ENCODE measurements at places on chromosomes 13 and 19.
A peak's percentile ranks its signal among the peaks of the same experiment; 100 is the strongest.

DNA sequence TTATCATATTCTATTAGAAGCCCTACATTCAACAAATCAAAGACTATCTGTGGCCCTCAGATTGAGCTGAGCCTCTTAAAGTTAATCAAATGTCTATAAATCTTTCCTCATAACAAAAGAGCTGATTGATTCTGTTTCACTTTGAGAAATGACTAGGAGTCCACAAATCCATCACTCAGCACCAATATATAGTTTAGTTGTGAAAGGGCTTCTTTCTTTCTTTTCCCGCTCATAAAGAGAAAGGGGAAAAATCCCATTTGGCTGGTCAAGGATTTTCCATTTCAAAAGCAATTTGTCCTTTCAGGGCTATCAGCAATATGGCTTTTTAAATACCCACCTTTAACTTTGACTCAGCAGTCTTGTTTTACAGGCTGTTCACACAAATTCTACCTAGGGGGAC, 408.5 kb upstream of the PCDH20 start:
- no peak for DNase-seq

DNA sequence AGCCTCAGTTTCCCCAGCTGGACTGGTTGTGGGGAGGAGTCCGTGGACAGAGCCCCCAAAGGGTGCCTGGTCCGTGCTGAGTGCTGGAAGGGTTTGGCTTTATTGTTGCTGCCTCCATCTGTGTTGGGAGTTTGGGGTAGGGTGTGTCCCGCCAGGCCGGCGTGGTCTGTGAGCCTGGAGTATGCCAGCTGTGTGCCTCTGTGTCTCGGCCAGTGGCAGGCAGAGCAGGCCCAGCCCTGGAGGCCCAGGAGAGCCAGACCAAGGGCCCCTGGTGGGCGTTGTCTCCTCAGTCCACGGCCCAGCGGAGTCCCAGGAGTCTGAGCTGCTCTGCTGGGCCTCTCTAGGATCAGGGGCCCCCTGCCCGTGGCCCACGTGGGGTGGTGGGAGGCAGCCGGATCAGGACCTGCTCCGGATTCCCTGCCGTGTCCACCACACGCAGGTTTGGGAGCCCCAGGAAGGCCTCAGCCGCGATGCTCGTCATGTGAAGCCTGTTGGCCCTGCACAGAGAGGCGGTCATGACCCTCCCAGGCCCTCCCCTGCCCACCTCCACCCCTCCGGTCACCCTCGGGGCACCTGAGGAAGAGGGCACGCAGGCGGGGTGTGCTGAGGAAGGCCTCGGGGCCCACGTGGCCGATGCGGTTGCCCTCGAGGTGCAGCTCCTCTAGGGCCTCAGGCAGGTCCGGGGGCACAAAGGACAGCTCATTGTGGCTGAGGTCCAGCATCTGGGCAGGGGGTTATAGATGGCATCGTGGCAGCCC, 6.6 kb downstream of the PODNL1 start:
- DNase-seq: peak; percentile 4

DNA sequence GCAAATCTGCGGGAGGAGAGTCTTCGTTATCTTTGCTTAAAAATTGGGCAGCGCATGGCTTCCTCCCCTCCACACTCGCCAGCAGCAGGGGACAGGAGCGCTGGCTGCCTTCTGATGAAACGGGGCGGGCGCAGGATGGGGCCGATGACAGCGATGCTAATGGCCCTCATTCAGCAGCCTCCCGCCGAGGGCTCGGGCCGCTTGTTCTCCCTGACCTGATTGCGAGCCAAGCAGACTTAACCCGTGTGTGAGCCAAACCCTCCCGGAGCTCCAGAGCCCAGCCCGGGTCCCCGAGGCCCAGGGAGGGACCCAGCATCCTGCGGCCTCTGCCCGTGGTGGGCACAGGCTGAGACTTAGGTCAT, 90.3 kb downstream of the KDM4B start:
- no peak for DNase-seq

DNA sequence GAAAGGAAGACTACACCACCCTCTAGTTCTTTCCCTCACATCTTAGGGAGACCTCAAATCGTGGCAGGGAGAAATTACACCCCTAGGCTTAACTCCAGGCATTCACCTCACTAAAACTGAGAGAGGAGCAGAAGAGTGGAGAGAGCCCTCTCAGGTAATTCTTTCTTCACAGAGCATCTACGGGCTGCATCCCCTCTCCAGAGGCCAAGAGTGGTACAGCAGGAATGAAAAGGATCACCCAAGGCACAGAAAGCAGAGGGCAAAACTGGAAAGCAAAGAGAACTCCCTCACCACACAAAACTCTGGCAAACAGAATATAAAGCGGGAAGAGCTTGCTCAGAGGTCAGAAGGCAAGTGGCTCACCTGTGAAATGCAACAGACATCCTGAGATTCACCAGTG, 661.2 kb downstream of the TBC1D4 start:
- DNase-seq: no peak

DNA sequence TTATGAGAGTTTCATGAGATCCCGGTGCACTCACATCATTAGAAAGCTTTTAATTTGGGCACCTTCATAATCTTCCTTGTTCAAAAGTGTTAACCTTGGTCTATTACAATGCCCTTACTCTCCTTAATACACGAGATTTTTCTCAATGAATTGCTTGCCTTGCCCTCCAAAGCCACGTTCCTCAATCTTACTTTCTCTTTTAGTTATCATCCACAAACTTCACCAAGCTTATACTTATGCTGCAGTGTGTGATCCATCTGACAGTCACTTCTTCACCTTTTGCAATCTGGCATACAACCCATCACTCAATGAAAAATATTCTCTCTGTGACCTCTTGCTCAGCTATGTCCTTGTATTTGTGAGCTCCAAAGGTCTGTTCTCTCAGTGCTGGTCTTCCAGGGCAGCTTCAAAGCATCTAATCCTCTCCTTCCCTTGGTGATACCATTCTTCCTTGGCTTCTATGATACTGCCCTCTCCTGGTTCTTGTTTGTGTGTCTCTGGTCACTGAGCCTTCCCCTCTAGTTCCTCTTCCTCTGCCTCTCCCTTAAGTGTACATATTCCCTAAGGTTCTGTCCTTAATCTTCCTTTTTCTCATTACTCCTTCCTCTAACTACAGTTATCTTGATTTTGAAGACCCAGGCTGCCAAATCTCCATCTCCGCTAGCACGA, 202.2 kb upstream of the STARD13 start:
- DNase-seq: peak; percentile 50

- peak; percentile 8 for DNase-seq
Observed at GRCh38 chr13:48531416-48532255, 1.2 kb downstream of the RCBTB2 start.

- no peak for DNase-seq
Observed at GRCh38 chr13:51048616-51049015, 62.5 kb downstream of the C13orf42 start.

GRCh38 chr19:41351339-41352245, 2.1 kb downstream of the TGFB1 start:
- peak; percentile 94 for DNase-seq

- no peak for DNase-seq
Observed at GRCh38 chr19:43490759-43491158, 13.8 kb downstream of the PHLDB3 start.

- no peak for DNase-seq
Observed at GRCh38 chr13:96860882-96861281, 133.4 kb downstream of the OXGR1 start.

- no peak for DNase-seq
Observed at GRCh38 chr13:31860002-31860401, 120.7 kb downstream of the RXFP2 start.

DNA sequence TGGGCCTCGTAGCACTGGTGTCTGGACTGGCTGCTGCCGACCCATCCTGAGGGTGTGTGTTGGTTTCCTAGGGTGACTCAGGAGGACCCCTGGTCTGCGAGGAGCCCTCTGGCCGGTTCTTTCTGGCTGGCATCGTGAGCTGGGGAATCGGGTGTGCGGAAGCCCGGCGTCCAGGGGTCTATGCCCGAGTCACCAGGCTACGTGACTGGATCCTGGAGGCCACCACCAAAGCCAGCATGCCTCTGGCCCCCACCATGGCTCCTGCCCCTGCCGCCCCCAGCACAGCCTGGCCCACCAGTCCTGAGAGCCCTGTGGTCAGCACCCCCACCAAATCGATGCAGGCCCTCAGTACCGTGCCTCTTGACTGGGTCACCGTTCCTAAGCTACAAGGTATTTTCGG, 13.8 kb downstream of the TIMM13 start:
- DNase-seq: no peak

DNA sequence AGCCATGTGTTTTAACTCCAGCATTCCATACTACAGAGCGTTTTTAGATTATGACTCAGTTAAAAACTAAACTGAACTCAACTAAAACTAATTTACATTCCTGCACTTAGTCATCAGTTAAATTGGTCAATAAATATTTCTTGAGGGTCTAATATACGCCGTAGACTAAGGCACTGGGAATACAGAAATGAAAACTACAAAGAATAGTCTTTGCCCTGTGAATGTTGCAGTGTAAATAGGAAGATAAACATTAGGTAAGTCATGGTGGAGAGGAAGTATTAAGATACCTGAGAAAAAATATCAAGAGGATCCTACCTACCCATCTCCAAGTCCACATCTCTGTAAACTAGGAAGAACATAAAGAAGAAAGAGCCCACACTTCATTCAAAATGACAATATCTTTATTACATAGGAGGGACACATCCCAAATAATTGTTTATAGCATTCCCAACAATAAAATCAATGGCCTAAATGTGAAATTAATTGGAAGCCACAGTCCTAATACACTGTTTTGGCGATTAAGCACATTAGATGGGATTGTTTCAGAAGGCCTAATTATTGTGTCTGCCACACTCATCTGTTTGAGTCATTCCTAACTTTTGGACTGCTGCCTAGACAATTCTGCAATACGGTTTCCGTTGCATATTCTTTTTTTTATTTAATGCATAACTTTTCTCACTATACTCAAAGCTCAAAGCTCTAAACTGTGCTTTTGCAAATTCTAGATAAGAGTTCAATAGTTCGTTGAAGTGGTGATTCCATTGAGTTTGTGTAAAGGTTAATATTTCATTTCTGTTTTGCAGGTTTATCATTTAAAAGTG, 52.9 kb downstream of the MBNL2 start:
- peak; percentile 57 for DNase-seq

DNA sequence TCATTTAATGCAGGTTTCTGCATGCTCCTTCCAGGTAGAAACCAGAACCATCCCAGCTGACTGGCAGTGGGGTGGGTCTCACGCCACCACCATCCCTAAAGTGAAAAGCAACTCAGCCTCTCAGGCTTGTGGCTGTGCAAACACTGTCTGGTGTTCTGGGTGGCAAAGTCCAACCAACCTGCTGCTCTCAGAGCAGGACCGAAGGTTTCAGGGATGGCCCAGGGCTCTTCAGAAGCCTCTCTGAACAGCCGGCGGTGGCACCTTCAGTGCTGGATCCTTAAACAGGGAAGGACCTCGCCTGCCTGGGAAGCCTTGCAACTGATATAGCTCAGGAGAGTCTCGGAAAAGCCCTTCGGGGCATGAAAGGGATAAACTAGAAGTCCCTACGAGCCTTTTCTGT, 100.8 kb downstream of the COL4A1 start:
- DNase-seq: no peak

GRCh38 chr19:57802269-57802668, 12.4 kb downstream of the ZNF552 start:
- no peak for DNase-seq

DNA sequence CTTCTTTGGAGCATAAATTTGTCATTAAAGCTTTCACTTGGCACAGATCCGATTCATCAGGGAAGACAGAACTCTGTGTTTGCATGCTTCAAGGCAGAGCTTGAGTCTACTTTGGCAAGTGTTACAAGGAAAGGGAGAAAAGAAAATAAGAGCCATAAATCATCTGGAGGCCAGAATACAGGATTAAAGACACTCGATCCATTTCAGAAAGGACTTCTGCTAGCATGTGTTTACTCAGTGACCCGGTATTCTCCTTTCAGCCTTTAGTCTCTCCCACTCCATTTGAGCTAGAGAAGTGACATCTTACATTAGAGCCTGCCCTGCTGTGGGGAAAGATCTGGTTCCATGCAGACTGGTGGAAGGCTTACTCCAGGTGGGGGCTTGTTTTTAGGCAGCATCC, 306.4 kb downstream of the KLF5 start:
- DNase-seq: no peak

DNA sequence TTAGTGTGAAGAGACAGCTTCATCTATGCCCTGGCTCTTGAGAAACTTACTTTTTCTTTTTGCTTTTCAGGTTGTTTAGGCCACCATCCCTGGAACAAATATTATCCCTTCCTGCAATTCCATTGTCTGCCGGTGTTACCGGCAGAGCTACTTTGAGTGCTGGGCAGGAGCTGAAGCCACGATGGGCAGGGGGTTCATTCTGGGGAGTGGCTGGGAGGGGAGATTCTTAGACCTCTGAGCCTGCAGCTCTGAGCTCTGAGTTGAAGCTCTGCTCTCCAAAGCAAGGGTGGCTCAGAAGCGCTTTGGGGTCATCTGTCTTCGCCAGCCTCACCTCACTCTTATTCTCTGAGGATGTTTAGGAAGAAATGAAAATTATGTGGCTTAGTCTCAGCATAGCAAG, 1066.6 kb upstream of the SLC10A2 start:
- DNase-seq: no peak

GRCh38 chr13:113394339-113394640, 30.4 kb upstream of the GRTP1 start:
- no peak for DNase-seq

GRCh38 chr19:33449799-33450198, 71.8 kb downstream of the PEPD start:
- DNase-seq: no peak

GRCh38 chr19:39194832-39195542, 1.8 kb upstream of the NCCRP1 start:
- no peak for DNase-seq

DNA sequence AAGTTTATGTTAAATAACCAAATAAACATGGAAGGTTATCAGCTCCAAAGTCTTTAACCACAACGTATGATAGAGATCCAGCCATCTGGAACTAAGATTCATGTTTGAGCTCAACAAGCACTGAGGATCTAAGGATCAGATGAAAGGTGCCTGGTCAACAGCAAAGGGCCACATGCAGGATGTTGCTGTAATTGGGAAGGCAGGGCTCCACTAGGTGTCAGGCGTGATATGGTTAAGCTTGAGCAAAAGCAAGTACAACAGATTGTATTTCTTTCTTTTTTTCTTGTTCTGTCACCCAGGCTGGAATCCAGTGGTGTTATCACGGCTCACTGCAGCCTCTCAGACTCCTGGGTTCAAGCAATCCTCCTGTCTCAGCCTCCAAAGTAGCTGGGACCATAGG, 12.0 kb downstream of the EBPL start:
- no peak for DNase-seq

DNA sequence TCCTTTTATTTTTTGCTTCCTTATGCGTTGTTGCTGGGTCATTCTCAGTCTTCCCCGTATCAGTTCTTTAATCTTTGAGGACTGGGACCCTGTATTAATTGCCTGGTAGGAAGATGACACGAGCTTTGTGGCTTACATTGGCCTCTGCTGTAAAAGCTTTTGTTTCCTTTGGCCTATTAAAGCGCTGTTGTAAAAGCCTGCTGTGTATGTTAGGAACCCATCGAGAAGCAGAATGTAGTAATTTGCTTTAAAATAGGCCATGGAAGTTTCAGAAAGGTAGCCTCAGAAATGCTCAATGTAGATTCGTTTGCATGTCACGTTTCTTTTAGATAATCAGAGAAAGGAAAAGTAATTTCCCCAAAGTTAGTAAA, 257.5 kb upstream of the STARD13 start:
- DNase-seq: no peak

- DNase-seq: no peak
Observed at GRCh38 chr13:29597706-29598105, 2.2 kb upstream of the SLC7A1 start.

Measured in GM03348 (cell line).